ENCODE measurements at places on chromosomes 4 and X. TPM values are rescaled to one million over a fixed set of nuclear protein-coding genes. Genes with fewer than 3 reads are reported as not detected.
A peak's percentile ranks its signal among the peaks of the same experiment; 100 is the strongest.

- DNase-seq = no peak
Measured at GRCh38 chr4:153420361-153420760, 45.8 kb upstream of the TMEM131L start.

AMTN gene
- total RNA-seq = not detected

- DNase-seq = no peak
Measured at GRCh38 chrX:16137416-16138107, 14.2 kb downstream of the GRPR start.

DNA sequence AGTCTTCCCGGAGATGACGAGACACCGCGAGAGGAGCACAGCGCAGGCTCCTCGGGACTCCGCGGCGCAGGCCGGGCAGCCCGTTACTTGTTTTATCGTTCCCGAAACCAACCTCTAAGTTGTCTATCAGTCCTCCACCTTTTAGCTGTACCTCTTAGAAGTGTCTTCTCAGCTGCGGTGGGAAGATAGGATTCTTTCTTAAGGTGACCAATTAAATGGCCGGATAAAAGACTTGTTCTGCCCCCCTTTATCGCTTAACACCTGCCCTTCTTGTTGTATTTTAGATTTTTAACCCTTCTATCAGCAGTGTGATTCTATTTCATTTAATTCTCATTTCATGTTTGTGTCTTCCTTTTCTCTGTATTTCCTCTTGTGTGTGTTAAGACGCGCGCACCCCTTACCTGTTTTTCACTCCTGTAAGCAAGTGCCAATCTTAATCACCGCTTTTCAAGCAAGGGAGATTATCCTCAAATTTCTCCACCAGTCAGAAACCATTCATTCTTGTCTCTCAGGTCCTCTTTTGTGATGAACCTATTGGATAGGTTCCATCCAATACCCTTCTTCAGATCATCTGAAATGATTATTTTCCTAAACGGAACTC is at the start of gene SLC9B2:
Gene SLC9B2, minus strand, starts transcription at position 15 of the 601 bp plus-strand sequence. CDS start 9,211 bp downstream, outside the sequence.
- no peak for DNase-seq

SHOX gene
- not detected for total RNA-seq

NPY1R gene
- 11.6 TPM for total RNA-seq

FGF2 gene
- 3.0 TPM for total RNA-seq

- DNase-seq = peak; percentile 90
Measured at GRCh38 chr4:6905516-6906445, 3.8 kb upstream of the TBC1D14 start.
